Forelimb muscle (tissue), 1 donor: ENCODE measurements at places on chromosomes 6 and 20. TPM values are rescaled to one million over a fixed set of nuclear protein-coding genes. Genes with fewer than 3 reads are reported as not detected.

DNA sequence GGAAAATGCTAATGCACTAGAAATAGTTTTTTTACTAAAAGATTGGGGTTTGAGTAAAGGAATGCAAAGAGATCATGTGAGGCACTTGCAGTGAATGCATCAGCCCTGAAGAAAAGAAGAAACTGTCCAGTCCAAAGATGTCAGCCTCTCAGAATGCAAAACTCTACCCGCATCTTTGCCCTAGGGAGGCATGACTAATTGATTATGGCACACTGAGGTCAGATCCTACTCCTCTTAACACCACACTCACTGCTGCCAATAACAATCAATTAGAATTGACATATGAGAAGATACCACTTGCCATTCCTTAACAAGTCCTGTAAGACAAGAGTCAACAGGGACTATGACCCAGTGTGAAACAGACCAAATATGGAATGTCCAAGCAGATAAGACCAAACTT lies 262.3 kb upstream of the PLN start:
- no peak for DNase-seq

GRCh38 chr6:119079283-119079809 lies 882 bp upstream of the FAM184A start:
- no peak for DNase-seq

GRCh38 chr6:117409420-117409819 lies 16.3 kb downstream of the ROS1 start:
- no peak for DNase-seq

DNA sequence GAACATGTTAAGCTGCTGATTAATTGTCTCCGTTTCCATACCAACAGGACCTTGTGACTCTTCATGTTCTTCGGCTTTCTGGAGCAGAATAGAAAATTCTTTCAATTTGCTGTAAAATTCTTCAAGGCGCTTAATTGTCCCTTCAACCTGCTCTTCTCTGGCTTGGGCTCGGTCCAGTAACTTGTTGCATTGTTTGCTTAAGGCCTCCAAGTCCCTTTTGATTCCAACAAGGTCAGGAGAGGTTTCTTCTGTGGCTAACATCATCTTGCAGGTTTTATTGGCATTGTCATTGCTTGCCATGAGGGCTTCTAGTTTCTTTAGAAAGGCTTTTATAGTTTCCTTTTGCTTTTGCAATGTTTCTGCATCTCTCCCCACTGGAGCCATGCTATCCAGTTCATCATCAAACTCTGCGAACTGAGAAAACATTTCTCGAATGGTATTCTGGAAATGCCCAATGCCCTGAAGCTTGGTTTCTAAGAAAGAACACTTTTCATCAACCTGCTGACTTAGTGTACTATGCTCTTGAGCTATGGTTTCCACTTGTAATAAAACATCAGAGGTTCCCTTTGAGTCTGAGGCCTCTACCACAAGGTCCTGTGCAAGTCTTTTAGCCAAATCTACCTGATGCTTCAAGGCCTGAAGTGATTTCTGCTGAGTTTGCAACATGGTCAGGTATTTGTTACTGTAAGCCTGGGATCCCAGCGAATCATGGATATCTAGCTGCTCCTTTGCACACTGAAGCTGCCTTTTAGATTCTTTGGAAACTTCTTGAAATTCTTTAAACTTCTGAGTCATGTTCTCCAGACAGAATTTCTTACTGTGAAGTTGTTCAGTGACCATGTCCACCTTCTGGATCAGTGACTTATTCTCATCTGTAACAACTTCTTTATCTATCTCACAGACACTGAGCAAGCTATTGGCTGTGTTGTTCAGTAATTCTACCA lies 90.2 kb downstream of the DST start:
- no peak for DNase-seq

DNA sequence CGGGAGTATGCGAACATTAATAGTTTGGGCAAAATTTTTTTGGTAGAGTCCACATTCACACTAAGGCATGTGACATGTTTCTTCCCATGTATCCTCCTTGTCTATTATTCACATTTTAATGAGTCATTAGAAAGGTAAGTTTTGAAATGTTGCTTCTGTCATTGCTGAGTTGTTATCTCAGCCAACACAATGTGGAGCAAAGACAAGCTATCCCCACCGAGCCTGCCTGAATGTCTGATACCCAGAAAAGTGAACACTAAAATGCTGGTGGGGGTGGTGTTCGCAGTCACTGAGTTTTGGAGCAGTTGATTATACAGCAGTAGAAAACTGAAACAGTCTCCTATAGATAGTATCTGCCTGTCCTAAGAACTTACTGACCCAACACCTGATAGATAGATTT lies 68.3 kb upstream of the ASF1A start:
- no peak for DNase-seq

DNA sequence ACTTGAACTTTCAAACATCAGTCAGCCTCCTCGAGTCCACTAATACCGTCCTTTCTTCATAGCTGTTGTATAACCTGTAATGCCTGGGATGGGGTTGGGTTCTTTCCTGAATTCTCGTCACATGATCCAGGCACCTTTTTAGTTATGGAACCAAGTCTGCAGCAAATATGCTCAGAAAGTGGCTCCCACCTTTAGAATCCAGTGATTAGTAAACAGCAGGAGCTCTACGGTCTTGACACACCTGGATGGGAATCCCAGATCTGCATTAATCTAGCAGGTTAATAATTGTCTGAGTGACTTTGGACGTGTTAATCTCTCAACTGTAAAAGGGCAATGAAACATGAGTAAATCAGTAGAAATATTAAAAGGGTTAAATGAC lies 729 bp upstream of the ZHX3 start:
- no peak for DNase-seq

DNA sequence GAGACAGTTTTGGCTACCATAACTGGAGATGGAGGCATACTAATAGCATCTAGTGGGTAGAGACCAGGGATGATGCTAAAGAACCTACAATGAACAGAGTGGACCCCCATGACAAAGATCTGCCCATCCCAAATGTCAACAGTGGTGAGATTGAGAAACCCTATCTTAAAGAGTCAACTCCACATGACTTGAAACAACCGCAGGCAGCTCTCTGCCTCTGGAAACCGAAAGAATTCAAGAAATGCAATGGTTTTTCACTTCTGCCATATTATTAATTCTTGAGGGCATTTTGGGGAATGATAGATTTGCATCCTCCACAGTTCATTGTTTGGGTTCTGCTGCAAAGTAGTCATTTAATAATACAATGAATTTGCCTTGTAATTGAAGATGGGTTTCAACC lies 463.4 kb downstream of the MAFB start:
- DNase-seq, result no peak

DNA sequence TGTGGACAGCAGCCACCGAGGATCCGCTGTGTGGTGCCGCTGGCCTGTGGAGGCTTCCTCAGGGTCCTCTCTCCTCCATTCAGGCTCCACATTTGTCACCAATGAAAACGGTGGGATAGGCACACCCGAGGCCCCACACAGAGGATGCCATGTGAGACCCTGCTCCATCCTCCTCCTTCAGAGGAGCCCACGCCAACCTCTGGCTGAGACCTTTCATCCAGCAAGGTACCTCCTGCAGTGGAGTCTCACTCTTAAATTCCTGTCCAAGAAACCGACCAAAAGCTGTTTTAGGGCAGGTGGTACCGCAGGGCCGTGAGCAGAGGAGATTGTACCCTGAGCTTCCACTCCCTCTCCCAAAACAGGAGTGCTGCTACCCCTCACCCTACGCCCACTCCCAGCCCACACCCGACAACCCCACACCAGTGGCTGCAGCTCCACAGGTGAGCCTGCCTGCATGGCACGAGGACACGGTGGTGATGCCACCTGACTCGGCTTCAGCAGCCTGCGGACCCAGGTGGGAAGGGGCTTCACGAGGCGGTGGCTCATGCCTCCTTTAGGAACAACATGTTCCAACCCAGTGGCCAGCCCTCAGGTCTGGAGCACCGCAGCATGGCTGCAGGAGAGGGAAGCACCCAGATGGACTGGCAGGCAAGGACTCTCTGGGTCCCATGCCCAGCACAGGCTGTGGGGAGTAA lies 237.6 kb upstream of the AFDN start:
- no peak for DNase-seq

GRCh38 chr6:129006724-129007514 lies 124.0 kb downstream of the LAMA2 start:
- no peak for DNase-seq

DNA sequence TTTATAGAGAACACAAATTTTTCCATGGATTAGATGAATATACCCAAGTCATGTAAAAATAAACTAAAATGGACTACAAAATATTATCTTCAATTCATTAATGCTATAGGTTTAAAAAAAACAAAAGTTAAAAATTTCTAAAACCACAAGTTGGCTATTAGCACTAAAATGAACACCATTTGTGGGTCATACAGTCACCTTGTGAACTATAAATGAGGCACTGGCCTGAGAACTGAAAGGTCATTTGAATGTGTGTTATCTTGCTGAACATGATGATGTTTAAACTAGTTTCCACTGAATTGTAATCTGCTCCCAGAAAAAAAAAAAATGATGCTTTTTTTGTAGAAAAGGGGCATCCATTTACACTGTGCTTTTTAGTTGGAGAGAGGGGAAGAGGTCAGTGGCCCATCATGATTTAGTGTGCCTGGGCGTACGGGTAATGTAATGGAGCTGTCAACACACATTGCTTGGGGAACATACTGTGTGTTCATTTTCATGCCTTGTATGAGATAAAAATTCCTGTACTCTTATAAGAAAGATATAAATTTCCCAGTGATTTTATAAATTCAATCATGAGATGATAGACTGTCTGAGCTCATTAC lies 96.6 kb upstream of the FKBP1C start:
- DNase-seq, result no peak

PLTP gene
- 15.3 TPM for polyA plus RNA-seq

WFDC12 gene
- not detected for polyA plus RNA-seq

CDSN gene
- 0.06 TPM for polyA plus RNA-seq

SPEF1 gene
- polyA plus RNA-seq, result 0.11 TPM

BMP2 gene
- polyA plus RNA-seq, result 1.8 TPM
